ENCODE measurements at places on chromosomes 2 and 18. TPM values are rescaled to one million over a fixed set of nuclear protein-coding genes. Genes with fewer than 3 reads are reported as not detected.

- H3K36me3 ChIP-seq = no peaks in the 10 kb centered on the region
- H3K27me3 ChIP-seq = no peaks in the 10 kb centered on the region
- no peak for DNase-seq
- no peaks in the 10 kb centered on the region for H3K4me1 ChIP-seq
Measured at GRCh38 chr2:88656690-88657089, 29.4 kb upstream of the EIF2AK3 start.

DNA sequence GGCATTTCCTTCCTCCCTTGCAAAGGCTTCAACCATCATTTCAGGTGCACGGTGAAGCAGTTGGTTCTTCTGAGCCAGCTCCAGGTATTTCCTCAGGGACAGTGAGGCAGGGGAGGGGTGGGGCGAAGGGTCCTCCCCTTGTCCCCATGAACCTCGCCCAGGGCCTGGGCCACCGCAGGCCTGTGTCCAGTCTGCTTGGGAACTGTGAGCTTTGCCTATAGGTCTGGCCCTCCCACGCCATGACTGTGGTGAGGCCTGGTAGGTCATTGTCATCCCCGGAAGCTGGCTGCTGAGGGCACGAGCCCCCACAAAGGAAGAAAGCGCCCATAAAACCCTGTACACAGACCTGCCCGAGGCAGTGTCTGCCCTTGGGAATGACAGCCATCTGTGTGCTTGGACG lies 134.3 kb downstream of the ACKR3 start:
- no peaks in the 10 kb centered on the region for H3K4me1 ChIP-seq
- DNase-seq = no peak
- H3K4me3 ChIP-seq = no peak overlapping the region
- no peak overlapping the region for H3K27ac ChIP-seq
- H3K36me3 ChIP-seq = no peaks in the 10 kb centered on the region

GRCh38 chr2:204177977-204178522 lies 241.5 kb downstream of the ICOS start:
- no peaks in the 10 kb centered on the region for H3K36me3 ChIP-seq
- DNase-seq = no peak
- no peaks in the 10 kb centered on the region for H3K4me1 ChIP-seq
- no peak overlapping the region for H3K27ac ChIP-seq
- no peak overlapping the region for H3K4me3 ChIP-seq
- H3K27me3 ChIP-seq = no peaks in the 10 kb centered on the region

GRCh38 chr2:624551-625347 lies 52.5 kb downstream of the TMEM18 start:
- peaks cover 13% of the 10 kb centered on the region for H3K27me3 ChIP-seq
- no peak overlapping the region for H3K27ac ChIP-seq
- no peak for DNase-seq
- no peak overlapping the region for H3K4me3 ChIP-seq

DNA sequence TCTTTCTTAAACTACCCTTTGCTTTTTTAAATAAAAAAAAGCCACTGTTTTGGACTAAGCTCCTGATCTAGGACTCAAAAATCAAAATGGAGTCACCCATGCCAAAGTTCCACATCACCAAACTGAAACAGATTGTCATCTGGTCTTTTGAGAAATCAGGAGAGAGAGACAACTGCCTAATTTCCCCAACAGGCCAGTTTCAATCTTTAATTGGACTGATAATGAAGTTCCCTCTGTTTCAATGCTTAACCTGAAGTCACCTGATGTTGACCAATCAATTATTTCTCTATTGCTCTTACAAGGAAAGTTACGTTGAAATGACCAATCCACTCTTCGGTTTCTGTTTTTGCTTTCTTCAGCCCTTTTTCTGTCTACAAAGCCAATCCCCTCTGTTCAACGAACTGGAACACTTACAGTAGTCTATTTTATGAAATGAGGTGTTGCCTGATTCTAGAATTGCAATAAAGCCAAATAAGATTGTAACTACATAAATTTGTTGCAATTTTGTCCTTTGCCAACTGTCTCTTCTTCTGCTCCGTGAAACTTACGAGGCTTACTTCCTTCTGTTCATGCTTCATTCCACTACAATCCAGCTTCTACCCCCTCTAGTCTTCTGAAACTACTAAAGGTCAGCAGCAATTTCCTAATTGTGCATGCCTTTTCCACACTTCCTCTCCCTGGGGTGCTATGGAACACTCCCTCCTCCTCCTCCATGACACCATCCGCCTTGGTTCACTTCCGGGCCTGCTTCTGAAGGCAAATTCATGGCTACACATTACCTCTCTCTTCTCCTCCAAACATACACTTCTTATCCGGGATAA lies 95.2 kb upstream of the CD302 start:
- no peaks in the 10 kb centered on the region for H3K27me3 ChIP-seq
- H3K27ac ChIP-seq = peak overlapping the region; percentile 76
- peak overlapping the region; percentile 5 for H3K4me3 ChIP-seq
- peaks cover 84% of the 10 kb centered on the region for H3K4me1 ChIP-seq
- peaks cover 74% of the 10 kb centered on the region for H3K36me3 ChIP-seq

GRCh38 chr2:52141076-52141475 lies 1109.1 kb upstream of the NRXN1 start:
- no peak overlapping the region for H3K27ac ChIP-seq
- DNase-seq = no peak
- no peaks in the 10 kb centered on the region for H3K27me3 ChIP-seq
- H3K4me1 ChIP-seq = no peaks in the 10 kb centered on the region

GRCh38 chr2:53490659-53491058 lies 276.9 kb upstream of the CHAC2 start:
- no peaks in the 10 kb centered on the region for H3K27me3 ChIP-seq
- no peak overlapping the region for H3K4me3 ChIP-seq
- no peaks in the 10 kb centered on the region for H3K4me1 ChIP-seq
- no peak for DNase-seq
- H3K27ac ChIP-seq = no peak overlapping the region
- H3K36me3 ChIP-seq = no peaks in the 10 kb centered on the region

GRCh38 chr18:12255626-12256026 lies 1.5 kb downstream of the CIDEA start:
- H3K36me3 ChIP-seq = no peaks in the 10 kb centered on the region
- H3K4me1 ChIP-seq = no peaks in the 10 kb centered on the region
- H3K27ac ChIP-seq = no peak overlapping the region
- H3K27me3 ChIP-seq = peaks cover 60% of the 10 kb centered on the region
- DNase-seq = no peak

DNA sequence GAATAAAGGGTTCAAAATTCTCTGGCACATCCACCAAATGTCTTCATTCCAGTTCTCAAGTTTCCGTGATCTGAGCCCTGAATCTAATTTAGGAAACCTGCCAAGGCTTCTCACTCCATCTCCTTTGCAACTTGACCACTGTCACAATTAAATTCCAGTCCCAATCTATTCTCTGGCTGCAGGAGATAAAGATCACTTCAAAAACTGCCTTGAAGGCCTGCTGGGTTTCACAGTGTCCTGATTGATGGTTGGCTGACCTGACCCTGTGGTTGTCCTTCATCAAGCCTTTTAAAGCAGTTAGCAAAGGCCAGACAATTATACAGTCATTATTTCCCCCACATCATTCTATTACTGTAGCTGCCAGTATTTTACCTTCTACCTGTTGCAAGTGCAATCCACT lies 60.3 kb upstream of the DNAJC10 start:
- peaks cover 10% of the 10 kb centered on the region for H3K27me3 ChIP-seq
- H3K4me1 ChIP-seq = peaks cover 1% of the 10 kb centered on the region
- DNase-seq = no peak
- H3K4me3 ChIP-seq = no peak overlapping the region
- H3K27ac ChIP-seq = no peak overlapping the region
- no peaks in the 10 kb centered on the region for H3K36me3 ChIP-seq

DNA sequence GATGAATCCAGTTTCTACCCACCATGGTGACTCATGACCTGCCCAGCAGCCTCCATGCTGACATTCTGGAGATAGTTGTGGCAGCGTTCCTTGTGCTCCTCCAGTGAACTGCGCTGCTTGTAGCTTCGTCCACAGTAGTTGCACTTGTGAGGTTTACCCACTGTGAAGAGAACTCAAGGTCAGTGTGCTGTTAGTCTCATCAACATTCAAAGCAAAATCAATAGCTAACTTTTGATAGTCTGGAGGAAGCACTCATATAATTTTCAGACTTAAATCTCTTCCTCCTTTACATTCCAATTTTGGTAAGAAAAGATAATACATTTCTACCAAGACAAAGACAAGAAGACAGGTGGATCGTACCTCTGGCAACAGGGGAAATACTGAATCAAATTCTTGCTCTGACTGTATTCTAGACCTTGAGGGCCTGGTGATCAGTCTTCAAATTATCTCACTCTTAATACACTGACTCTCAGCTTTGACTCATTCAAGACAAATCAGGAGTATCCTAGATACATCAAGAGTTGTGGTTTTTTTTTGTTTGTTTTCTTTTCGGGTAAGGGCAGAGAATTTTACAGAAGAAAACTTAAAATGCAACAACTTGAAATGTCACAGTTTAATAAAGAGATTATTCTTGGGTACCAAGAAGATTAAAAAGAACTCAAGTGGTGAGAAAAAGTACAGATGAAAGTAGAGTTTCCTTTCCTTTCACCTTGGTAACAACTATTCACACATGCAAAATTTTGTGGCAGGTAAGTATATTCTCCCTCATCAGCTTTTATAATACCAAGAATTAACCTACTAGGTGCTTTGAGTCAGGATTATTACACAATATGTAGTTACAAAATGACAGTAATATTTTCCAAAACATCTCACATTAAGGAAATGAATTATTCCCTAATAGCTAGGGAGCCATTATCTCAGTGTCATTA lies 129.2 kb downstream of the IKZF2 start:
- H3K27me3 ChIP-seq = no peaks in the 10 kb centered on the region
- peak overlapping the region; percentile 67 for H3K27ac ChIP-seq
- peaks cover 26% of the 10 kb centered on the region for H3K4me1 ChIP-seq
- no peak for DNase-seq
- H3K4me3 ChIP-seq = peak overlapping the region; percentile 9

DNA sequence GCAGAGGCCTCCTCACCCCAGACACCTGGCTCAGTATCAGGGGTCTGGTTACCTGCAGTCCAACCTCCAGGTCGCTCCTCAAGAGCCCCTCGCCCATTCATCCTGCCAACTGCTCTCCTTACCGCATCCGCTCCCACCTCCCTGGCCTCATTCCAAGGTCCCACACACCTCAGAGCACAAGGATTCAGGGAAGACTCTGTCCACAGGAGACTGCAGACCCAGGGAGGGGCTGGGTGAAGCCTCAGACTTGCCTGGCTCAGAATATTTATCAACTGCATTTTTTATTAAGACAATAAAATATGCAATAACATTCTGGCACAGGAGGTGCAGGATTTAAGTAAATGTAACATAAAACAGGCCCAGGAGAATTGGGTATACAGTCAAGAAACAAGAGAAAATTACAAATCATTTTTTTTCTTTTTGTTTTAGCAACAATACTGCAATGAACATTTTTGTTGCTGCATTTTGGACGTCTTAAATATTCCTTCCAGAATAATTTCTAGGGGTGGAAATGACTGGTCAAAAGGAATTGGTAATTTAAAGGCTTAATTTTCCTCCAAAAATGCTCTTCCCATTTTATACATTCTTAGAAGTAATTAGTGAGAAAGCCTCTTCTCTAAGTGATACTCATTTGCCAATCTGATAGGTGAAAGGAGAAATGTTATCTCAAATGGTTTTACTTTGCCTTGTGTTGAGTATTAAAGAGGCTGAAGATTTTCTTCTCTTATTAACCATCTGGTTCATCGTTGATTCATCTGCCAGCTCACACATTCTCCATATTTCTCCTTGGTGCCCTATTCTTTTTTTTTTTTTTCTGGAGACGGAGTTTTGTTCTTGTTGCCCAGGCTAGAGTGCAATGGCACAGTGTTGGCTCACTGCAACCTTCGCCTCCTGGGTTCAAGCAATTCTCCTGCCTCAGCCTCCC lies 42.5 kb downstream of the TEX44 start:
- H3K27me3 ChIP-seq = no peaks in the 10 kb centered on the region
- H3K4me1 ChIP-seq = no peaks in the 10 kb centered on the region
- no peak for DNase-seq
- H3K27ac ChIP-seq = no peak overlapping the region

GRCh38 chr2:98654699-98655495 lies 46.5 kb downstream of the UNC50 start:
- H3K27ac ChIP-seq = peak overlapping the region; percentile 38
- H3K4me1 ChIP-seq = peaks cover 26% of the 10 kb centered on the region
- no peak for DNase-seq
- H3K27me3 ChIP-seq = no peaks in the 10 kb centered on the region
- H3K36me3 ChIP-seq = peaks cover 9% of the 10 kb centered on the region

GRCh38 chr2:8682719-8683667 lies 1.1 kb downstream of the ID2 start:
- H3K27me3 ChIP-seq = peaks cover 51% of the 10 kb centered on the region
- H3K27ac ChIP-seq = no peak overlapping the region
- no peaks in the 10 kb centered on the region for H3K36me3 ChIP-seq
- no peak for DNase-seq

- DNase-seq = no peak
- H3K4me3 ChIP-seq = no peak overlapping the region
- no peak overlapping the region for H3K27ac ChIP-seq
- peaks cover 52% of the 10 kb centered on the region for H3K36me3 ChIP-seq
- H3K4me1 ChIP-seq = peaks cover 15% of the 10 kb centered on the region
Measured at GRCh38 chr2:26274058-26274613, 29.4 kb downstream of the HADHB start.

DNA sequence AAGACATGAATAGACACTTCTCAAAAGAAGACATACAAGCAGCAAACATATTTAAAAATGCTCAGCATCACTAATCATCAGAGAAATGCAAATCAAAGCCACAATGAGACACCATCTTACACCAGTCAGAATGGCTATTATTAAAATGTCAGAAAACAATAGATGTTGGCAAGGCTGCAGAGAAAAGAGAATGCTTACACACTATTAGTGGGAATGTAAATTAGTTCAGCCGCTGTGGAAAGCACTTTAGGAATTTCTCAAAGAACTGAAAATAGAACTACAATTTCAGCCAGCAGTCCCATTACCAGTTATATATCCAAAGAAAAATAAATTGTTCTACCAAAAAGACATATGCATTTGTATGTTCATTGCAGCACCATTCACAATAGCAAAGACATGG lies 61.7 kb downstream of the STRADB start:
- no peaks in the 10 kb centered on the region for H3K4me1 ChIP-seq
- no peak for DNase-seq
- H3K4me3 ChIP-seq = no peak overlapping the region
- H3K36me3 ChIP-seq = no peaks in the 10 kb centered on the region
- H3K27ac ChIP-seq = no peak overlapping the region

- no peak for DNase-seq
- peaks cover 11% of the 10 kb centered on the region for H3K4me1 ChIP-seq
- H3K27ac ChIP-seq = no peak overlapping the region
- no peaks in the 10 kb centered on the region for H3K27me3 ChIP-seq
Measured at GRCh38 chr2:60958800-60959199, 58.7 kb upstream of the PEX13 start.

DNA sequence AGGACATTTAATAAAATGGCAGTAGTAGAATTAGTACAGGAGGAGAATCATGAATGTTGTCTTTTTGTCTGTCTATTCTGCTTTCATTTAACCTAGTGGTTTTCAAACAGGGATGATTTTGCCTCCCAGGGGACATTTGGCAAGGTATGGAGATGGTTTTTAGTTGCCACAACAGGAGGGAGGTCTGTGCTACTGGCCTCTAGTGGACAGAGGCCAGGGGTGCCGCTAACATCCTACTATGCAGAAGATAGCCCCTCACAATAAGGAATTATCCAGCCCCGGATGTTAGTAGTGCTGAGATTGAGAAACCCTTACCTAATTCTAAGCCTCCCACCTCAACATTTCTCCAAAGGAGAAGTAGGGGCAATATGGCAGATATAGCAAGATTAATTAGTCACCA lies 18.3 kb downstream of the FASTKD2 start:
- H3K27ac ChIP-seq = no peak overlapping the region
- no peaks in the 10 kb centered on the region for H3K27me3 ChIP-seq
- no peak for DNase-seq
- peaks cover 90% of the 10 kb centered on the region for H3K36me3 ChIP-seq
- H3K4me3 ChIP-seq = no peak overlapping the region

The SCN1A gene
- total RNA-seq = not detected

The CYS1 gene
- 0.42 TPM for total RNA-seq

The GULP1 gene
- total RNA-seq = not detected

The RIT2 gene
- total RNA-seq = not detected

The RMDN2 gene
- 7.0 TPM for total RNA-seq

The ATF2 gene
- 49.0 TPM for total RNA-seq

The SERPINB12 gene
- not detected for total RNA-seq

Data from activated B cell treated with CpG ODN at 0.5 μM for 24 hours (primary cell).